ENCODE measurements at places on chromosomes 2 and 18.

GRCh38 chr18:12438257-12438656, 30.5 kb downstream of the PRELID3A start:
- no peak for DNase-seq

GRCh38 chr2:127479866-127480743, 46.2 kb downstream of the IWS1 start:
- DNase-seq = no peak

GRCh38 chr18:59733421-59733820, 36.2 kb upstream of the CCBE1 start:
- DNase-seq = no peak

DNA sequence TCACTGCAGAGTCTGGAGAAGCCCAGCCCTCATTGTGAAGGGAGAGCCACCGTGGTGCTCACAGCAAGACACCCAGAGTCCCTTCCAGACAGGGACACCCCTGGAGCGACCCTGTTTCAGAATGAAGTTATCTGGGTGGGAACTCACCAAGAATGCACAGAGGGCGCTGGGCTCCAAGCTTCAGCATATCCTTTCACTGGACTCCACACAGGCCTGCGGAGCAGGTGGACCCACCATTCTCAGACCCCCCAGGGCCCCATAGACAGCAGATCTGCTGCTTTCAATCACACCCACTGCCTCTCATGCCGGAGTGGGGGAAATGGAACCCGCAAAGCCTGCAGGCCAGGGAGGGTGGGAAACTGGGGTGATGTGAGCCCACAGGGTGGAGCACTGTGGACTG, 87.8 kb downstream of the RRM2 start:
- DNase-seq = no peak

GRCh38 chr2:180334514-180334913, 327.4 kb upstream of the CWC22 start:
- no peak for DNase-seq
